ENCODE measurements at places on chromosomes 7 and 10.

GRCh38 chr10:131642966-131643365 lies 257.8 kb upstream of the PPP2R2D start:
- no peak for DNase-seq

- DNase-seq: no peak
Measured at GRCh38 chr7:35613150-35613549, 81.8 kb downstream of the HERPUD2 start.

DNA sequence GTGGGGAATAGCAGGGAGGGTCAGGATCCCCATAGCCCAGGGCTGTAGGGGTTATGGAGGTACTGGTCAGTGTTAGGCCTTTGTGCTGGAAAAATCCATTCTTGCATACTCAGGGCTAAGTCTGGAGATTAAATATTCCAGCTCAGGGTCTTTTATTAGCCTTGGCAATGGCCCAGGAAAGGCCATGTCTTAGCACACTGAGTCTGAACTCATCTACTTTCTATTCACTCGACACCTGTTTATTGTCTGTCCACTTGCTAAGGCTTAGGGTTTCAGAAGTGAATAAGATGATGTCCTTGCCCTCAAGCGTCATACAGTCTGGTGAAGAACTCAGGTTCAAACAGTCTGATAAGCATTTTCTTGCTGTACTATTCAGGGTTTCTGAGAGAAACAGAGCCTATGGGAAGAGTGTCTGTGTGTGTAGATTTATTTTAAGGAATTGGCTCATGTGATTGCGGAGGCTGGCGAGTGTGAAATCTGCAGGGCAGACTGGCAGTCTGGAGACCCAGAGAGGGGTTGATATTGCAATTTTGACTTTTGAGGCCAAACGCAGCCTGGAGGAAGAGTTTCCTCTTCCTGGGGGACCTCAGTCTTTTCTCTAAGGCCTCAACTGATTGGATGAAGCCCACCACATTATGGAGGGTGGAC lies 135.8 kb downstream of the RAMP3 start:
- no peak for DNase-seq

- DNase-seq: no peak
Measured at GRCh38 chr10:91194497-91195179, 25.8 kb upstream of the PCGF5 start.

DNA sequence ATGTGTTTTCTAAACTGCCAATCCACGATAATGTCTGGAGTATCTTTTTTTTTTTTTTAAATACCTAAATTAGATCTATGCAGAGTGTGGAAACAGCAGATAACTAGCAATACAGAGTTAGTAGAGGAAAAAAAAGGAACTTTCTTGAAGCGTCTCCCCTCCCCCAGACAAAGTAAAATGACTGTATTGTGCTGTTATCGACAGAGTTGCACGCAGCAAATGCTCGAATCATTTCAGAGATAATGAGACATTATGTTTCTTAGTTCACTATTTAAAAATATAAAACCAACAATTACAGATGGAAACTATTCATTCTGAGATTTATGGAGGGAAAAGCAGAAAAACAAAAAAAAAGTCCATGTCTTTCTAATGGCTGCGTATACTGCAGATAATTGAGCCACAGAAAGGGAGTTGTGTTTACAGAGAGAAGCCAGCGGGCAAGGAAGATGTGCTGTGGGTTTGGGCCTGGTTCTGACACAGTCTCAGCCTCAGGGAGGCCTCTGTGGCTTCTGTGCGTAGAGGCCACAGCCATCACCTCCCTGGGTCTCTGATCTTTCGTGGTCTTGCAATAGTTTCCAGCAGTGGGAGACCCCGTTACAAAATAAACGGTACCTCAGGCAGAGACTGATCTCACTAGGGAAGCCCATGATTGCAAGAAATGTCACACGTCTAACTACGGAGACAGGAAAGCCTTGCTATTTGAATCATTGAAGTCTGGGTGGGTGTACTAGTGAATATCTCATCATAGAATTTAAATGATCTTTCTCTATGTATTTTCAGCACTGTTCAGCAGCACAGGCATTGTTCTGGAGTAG lies 19.1 kb upstream of the KLF6 start:
- DNase-seq: no peak

GRCh38 chr10:74262856-74263255 lies 111.8 kb downstream of the ADK start:
- no peak for DNase-seq

- DNase-seq: no peak
Measured at GRCh38 chr10:3096149-3096548, 28.8 kb downstream of the PFKP start.

Measured in T-helper 1 cell (primary cell).